Occipital lobe (tissue), 3 donors: ENCODE measurements at places on chromosomes 3 and 15. TPM values are rescaled to one million over a fixed set of nuclear protein-coding genes. Genes with fewer than 3 reads are reported as not detected.

ABHD2 gene
- 55.2 TPM for total RNA-seq

DNA sequence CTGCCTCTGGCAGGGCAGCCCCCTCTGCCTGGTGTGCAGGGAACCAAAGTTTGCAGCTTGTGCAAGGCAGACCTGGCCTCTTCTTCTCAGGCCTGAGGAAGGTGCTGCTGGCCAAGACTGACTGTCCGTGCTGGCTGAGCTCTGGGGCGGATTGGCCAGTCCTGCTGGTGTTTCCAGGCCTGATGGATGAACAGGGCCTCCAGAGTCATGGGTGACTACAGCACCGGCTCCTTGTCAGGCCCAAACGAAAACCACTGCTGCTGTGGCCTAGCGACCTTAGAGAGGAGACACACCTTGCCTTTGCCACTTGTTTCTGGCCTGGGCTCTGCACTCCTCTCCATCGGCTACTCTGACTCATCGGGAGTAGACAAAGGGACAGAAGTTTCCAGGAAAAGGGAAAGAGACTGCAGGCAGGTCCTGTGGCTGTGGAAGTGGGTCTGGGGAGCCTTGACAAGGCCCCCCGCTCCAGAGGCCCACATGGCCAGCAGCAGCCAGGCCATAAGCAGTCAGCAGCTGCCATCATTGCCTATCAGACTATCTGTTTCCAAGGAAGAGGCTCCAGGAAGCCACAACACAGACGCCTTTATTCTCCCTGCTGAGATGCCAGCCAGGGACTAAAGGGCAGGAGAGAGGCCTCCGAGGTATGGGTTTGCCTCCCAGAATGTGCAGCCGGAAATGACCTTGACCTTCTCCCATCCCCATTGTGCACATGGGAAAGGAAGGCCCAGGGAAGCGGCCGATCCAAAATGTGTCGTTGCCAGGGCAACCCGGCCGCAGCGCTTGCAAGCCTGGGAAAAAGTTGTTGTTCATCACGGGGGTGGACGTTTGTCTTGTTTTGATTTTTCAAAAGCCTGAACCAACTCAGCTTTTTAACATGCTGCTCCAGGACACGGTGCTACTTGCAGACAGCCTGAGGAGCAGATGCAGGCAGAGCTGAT is 160.5 kb downstream of the CHSY1 start:
- DNase-seq, result peak; percentile 13

- no peak for DNase-seq
These were observed 54.3 kb downstream of the GSK3B start for GRCh38 chr3:120039642-120040610.

DNA sequence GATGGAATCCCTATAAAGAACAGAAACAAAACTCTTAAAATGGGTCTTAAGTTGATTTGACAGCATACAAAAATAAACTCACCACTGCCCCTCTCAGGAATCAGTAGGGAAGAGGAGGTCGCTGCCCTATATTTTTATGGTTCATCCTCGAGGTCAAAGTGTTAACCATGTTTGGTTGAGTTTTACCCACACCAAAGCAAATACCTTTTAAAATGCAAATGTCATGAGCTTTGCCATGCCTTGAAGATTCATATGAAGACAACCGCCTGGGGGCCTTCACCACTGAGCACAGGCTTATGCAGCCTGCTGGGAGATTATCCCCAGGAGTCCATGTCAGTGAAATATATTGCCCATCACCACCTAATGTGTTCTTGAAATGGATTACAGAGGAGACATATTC is 66.1 kb downstream of the GLB1 start:
- no peak for DNase-seq

- DNase-seq, result no peak
These were observed 117.0 kb downstream of the FILIP1L start for GRCh38 chr3:99997293-99997692.
